Putamen (tissue), 1 donor: ENCODE measurements at places on chromosomes 2 and 18.
A peak's percentile ranks its signal among the peaks of the same experiment; 100 is the strongest.

DNA sequence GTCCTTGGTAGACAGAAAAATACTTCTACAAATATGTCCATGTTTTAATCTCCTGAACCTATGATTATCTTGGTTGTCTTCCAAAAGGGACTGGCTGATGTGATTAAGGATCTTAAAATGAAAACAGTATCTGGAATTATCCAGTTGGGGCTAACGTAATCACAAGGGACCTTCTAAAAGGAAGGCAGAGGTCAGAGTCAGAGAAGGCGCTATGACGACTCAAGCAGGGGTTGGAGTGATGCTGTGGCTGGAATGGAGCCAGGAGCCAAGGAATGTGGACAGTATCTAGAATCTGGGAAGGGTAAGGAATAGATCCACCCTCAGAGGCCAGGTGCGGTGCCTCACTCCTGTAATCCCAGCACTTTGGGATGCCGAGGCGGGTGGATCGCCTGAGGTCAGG lies 4.2 kb upstream of the USP14 start:
- DNase-seq: no peak

GRCh38 chr2:41879235-41879916 lies 168.4 kb upstream of the PKDCC start:
- peak; percentile 42 for DNase-seq

DNA sequence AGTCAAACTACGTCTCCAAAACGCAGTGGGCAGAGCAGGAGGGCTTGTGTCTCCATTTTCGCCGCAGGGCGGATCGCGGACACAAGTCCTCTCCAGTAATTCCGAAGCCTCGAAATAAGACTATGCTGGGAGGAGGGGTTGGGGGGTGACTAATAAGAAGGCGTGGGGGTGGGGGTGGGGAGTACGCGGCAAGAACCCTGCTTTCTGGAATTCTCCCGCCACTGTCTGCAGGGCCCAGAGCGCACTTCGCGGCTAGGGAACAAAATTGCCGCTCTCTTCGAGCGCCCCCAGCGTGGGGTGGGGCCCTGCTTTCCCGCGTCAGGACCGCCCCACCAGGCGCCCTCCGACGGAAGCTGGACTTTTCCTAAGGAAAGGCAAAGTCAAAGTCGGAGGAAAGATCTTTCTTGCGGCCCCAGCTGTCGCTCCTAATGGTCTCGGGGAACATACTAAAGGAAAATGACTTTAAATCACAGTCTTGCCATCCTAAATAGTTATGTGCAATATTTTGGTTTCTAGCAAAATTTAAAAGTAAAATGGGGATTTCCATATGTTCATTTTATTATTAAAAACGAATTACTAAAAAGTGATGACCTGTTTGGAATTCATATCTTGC lies 11.9 kb downstream of the NR4A2 start:
- no peak for DNase-seq

DNA sequence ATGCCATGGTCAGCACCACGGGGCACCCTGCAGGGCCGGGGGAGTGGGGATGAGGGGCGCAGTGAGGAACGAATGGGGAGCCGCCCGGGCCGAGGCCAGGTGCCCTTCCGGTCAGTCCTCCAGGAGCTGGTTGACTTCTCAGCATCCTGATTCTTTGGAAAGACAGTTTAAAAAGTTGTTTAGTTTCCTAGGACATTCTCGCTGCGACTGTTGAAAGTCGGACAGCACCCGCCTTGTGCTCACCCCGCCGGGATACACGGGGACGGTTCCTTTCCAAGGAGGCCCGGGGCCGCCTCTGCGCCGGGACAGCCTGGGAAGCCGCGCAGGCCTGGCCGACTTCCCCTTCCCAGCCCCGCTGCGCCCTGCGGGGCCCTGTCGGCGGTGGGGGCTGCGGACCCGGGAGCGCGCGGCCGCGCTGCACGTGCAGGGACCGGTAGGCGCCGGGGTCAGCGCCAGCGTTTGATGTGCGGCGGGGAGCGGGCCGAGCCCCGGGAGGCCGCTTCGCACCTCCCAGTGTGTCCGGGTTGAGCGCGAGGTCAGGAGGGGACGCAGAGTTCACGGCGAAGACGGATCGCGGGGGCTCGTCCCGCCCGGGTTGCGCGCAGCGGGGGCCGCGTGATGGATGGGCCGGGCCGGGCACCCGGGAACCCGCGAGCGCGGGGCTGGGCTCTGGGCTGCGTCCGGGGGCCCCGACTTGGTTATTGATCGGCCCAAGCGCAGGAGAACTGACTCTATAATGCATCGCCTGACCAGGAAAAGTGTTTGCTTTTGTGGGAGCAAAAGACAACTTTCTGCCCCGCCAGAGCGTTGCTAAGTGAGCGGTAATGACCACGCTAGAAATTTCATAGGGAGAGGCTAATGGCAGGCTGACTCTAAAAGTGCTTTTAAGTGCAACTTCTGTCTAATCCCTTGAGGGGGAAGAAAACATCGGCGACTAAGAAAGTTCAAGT lies 28.0 kb upstream of the SMIM21 start:
- no peak for DNase-seq

DNA sequence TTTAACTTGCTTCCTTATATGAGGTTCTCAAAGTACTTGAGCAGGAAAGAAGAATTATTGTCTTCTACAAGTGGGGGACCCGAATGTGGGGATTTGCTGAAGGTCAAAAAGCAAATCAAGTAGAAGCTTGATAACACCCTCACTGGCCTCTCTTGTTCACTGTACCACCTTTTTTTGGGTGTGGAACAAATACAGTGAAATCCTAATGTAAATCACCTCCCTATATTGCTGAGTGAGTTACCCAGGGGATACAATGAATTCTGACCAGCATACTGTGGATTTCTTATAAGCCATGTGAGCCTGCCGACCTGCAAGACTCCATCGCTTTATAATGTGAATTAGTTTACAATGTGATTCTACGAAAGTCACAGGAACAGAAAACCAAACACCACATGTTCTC lies 66.5 kb downstream of the DOCK10 start:
- DNase-seq: no peak

DNA sequence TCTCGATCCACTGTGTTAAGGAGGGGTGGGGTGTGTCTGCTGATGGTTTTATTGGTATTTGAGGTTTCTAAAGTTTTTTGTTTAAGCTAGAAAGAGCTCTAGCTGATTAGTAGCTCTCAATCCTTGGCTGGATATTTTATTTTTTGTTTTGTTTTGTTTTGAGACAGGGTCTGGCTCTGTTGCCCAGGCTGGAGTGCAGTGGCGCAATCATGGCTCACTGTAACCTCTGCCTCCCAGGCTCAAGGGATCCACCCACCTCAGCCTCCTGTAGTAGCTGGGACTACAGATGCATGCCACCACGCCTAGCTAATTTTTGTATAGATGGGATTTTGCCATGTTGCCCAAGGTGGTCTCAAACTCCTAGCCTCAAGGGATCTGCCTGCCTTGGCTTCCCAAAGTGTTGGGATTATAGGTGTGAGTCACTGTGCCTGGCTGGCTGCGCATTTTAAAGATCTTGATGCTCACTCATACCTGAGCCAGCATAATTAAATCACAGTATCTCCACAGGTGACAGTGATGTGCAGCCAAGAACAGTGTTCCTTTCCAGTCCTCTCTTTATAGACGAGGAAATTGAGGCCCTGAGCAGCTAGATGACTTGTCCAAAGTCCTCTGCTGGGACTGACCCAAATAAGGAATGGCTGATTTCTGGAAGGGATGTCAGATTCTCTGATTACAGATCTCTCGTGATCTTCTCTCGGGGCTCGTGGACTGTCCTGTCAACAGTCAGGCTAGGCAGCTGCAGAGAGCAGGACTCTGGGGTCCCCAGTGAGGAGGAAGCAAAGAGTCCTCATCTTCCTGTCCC lies 44.5 kb downstream of the SPTBN1 start:
- DNase-seq: no peak

GRCh38 chr2:156430980-156431358 lies 5.2 kb upstream of the GPD2 start:
- DNase-seq: no peak

DNA sequence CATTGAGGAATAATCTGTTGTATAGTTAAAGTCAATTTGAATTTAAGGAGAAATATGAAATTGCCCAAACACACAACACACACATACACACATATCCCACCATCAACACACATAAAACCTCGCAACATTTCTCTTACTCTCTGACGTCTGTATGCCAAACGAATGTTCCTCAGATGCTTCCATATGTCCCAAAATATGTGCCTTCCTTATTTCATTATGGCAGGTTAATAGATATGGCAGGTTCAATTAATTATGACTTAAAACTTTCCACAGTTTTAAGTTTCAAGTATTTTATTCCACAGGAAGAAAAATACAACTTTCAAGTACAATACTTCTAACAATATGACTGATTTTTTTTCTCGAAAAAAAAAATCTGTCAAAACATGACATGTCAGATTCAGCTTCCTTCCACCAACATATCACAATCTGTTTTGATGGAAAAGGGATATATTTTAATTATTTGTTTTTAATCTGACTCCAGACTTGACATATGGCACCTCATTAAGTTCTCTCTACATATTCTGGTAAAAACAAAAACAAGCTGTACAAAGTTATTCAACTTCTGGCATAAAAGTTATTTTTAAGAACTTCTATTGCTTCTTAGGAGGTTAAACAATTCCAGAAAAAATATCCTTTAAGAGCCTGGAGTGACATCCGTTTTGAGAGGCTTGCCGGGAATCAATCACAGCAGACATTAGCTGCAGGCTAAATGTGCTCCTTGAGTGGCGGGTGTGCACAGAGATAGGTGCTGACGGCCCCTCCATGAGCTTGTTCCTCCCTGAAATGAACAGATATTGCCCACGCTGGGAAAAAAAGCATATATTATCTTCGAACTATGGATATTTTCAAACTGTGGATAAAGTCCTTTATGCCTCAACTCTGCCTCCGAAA lies 812.7 kb downstream of the DCDC2C start:
- no peak for DNase-seq

- no peak for DNase-seq
Observed at GRCh38 chr18:42635378-42636048, 480.0 kb downstream of the RIT2 start.

- DNase-seq: no peak
Observed at GRCh38 chr2:176020400-176020799, 18.3 kb upstream of the LNPK start.

DNA sequence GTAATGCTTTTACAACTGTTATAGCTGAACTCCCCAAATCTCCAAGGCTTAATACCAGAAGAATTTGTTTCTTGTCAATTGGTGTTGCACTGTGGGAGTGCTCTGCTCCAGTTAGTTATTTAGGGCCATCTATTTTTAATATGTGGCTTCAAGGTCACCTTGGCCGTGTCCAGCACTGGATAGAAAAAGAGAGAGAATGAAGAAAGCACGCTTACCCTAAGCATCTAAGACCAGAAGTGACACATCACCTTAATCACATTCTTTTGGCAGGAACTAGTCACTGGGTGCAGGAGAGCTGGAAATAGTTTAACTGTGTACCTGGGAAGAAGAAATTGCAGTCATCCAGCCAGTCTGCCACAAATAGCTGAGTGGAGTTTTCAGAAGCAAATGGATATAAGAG lies 78.8 kb downstream of the VWC2L start:
- DNase-seq: no peak

DNA sequence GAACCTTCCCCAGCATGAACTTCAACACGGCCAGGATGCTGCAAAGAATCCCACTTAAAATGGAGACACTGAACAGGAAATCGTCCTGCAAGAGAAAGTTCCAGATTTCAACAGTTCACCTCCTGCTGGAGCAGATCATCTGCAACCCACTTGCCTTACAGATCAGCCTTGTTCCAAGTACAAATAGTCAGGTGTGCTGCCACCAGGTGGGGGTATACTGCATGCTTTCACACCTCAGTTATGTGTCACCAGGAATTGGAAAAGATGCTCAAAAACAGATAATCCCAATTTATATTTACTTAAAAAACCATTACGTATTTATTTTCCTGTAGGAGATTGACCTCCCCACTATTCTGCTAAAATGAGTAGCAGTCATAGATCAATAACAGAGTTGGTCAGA lies 212.3 kb downstream of the MGAT5 start:
- DNase-seq: no peak

- DNase-seq: no peak
Observed at GRCh38 chr2:27225526-27225925, 8.4 kb downstream of the CAD start.

GRCh38 chr2:107062173-107062572 lies 176.2 kb upstream of the ST6GAL2 start:
- DNase-seq: no peak

DNA sequence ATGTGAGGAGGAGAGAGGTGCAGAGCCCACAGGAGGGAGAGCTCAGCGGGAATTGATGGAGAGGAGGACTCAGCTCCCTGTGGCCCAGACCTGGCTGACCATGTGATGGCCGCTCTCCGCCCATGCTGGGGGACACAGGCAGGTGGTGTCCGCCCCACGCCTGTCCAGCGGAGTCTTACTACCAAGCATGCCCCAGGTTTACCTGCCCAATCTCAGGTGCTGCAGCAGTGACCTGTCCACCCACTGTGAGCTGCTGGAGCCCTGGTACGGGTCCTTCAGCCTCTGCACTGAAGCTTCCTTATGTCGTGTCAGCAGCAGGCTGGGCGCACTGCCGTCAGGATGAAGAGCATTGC lies 170.8 kb downstream of the RTP5 start:
- no peak for DNase-seq

- DNase-seq: no peak
Observed at GRCh38 chr18:46411867-46412690, 244.9 kb downstream of the LOXHD1 start.

DNA sequence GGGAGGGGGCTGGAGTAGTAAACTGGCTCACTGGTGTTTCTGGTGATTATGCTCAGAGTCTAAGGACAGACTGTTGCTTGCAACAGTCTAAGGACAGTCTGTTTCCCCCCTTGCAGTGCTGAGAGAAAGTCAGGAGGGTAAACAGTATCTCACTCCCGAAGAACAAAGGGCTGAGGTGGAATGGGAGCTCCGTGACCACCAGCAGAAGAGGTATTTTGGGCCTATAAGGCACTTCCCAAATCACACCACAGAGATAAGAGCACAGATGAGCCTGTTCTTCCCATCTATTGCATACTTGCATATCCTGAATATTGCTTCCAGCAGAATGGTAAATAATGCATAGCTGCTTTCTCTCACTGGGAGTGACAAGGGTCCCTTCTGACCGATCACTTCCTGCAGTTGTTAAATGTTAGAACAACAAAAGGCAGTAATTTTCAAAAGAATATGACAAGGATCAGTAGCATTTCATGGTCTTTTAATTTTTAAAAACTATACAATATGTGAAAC lies 160.4 kb upstream of the LYPD1 start:
- DNase-seq: no peak

- DNase-seq: no peak
Observed at GRCh38 chr2:151711025-151711424, 23.3 kb downstream of the NEB start.

- no peak for DNase-seq
Observed at GRCh38 chr2:176212276-176212675, 23.8 kb downstream of the HOXD1 start.

- DNase-seq: no peak
Observed at GRCh38 chr2:73036766-73037165, 34.7 kb downstream of the SFXN5 start.
